Right atrium auricular region (tissue), 2 donors: ENCODE measurements at places on chromosomes 13 and 19.

GRCh38 chr19:41776700-41777099 is 19.7 kb upstream of the CEACAM3 start:
- DNase-seq: no peak

DNA sequence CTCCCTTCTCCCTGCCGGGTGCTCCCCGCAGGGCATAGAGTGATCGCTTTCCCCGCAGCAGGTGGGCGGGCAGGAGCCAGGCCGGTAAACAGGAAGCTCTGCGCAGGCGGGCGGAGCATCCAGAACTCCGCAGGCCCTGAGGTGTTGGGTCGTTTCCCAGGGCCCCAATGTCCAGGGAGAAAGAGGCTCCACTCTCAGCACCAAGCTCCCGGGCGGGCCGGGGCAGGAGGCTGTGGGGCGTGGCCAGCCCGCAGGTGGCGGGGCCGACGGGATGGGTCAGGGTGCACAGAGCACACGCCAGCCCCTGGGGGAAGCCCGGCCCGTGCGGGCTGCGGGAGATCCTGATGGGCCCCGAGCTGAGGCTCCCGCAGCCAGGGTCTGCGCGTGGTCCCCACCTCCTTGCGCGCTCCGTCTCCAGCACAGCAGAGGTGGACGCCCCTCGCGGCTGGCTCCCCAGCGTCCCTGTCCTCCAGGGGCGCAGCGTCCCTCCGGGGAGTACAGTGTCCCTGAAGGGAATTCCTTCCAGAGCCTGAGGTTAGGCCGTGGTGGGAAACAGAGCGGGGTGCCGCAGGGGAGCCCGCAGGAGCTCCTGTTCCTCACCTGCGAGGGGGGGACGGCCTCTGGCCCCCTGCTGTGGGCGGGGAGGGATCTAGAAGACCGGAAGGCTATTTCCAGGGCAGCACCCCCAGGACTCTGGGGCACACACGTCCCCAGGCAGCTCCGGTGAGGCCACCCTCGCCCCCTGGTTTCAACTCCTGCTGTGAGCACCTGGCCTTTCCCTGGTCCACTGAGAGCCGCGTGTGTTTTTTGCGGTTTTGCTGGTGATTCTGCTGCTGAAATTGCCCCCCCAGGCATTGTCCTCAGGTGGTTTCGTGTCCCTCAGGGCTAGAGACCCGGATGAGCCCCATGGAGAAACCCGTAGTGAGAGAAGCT is 12.2 kb downstream of the PIP5K1C start:
- DNase-seq: no peak

- no peak for DNase-seq
Observed at GRCh38 chr13:52980695-52981094, 47.9 kb upstream of the OLFM4 start.

GRCh38 chr19:21566073-21566472 is 60.7 kb downstream of the ZNF429 start:
- no peak for DNase-seq

- no peak for DNase-seq
Observed at GRCh38 chr19:40672038-40672437, 18.4 kb downstream of the NUMBL start.

DNA sequence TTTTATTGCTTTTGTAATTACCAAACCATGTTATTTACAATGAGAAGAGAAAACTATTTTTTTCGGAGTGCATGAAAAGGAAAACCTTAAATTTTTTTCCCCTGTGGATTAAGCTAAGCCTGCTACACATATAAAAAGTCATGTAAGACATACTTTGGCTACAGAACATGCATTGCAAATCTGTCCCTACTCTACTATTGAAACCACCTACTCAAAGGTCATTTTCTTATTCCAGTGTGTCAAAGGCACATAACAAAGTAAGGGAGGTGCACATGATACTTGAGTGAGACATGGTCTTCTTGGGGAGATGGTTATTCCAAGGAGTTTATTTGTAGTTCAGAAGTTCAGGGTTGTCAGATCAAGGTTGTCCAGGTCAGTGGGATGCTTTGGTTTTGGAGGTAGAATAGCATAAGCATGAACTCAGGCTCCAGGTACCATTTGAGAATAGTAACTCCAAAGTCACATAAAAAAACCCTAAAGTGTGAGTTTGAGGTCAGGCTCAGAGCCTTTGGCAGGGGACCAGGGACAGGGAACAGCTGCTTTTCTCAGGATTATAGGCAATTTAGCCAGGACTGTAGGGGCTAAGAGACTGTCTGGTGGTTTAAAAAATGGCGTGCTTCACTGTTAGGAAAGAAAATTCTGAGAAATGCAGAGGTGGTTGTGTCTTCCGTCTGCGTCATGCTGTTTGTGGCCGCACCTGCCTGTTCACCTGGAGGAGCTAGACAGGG is 15.4 kb downstream of the FARP1 start:
- DNase-seq: no peak
